ENCODE measurements at places on chromosomes 6 and 20.

GRCh38 chr20:33372993-33373441, 28.3 kb downstream of the CDK5RAP1 start:
- DNase-seq = no peak

DNA sequence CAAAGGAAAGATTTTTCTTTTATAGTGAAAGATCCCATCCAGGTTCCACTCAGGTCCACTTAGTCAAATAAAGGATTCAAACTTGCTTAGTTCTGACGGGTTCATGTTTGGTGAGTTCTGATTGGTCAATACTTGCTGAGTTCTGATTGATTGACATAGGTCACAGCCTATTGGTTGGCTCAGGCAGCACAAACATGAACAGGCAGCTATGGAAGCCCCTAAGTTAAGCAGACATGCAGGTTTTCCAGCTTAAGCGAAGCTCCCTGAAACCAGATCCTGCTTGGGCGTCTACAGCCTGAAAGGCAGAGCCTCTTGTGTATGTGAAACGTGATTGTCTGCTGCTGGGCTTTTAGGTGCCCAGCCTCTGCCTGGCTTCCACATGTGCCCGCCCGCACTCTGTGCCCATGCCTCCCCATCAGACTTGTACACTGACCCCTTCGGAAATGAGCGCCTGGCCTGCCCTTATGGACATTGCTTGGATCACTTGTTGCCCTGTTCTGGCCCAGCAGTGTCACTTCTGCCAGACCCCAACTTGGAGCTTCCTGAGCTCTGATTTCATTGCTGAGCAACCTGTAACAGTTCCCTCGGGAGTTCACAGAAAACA, 45.4 kb upstream of the ECI2 start:
- DNase-seq = no peak

- DNase-seq = no peak
These were observed 435.4 kb upstream of the KHDRBS2 start for GRCh38 chr6:62721408-62721807.

DNA sequence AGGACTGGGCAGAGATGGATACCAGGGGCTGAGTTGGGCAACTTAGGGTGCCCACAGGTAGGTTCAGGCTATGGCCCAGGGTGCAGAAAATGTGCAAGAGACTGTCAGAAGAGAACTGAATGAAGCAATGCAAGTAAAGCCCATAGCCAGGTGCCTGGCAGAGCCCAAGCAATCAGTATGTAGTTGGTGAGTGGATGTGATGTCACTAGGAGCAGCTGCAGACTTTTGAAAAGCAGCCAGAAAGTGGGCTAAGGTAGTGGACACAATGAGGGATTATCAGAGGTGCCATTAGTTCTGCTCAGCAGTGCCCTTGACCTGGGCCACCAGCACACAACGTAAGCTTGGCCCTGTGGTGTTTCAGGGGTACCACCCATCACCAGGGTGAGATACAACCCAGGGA, 135.3 kb downstream of the SOBP start:
- DNase-seq = no peak

DNA sequence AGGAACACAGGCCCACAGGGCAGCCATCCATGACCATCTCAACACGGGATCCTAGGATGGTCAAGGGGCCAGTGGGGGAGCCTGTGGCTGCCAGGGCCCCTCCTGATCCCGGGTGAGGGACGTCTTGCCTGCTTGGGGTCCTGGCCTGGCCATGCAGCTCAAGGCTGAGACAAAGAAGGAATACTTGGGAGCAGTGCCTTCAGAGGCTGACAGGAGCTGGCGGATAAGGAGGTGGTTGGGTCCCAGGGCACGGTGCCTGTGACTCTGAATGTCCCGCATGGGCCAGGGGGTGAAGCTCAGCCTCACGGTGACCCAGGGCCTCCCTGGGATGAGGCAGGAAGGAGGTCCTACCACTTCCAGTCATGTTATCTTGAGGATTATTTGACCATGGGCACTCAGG, 95.2 kb downstream of the SMOC2 start:
- DNase-seq = no peak

DNA sequence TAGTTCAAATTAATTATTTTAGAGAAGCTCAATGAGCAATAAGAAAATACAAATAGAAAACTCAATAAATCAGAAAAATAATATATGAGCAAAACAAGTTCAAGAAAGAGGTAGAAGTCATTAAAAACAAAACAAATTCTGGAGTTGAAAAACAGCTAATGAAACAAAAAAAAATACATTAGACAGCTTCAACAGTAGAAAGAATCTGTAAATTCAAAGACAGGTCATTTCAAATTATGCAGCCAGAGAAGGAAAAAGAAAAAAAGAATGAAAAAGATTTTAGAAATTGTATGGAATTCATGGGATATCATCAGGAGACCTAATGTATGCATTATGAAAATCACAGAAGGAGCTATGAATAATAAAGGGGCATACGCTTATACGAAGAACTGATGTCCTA, 795.3 kb upstream of the ADGRB3 start:
- no peak for DNase-seq

DNA sequence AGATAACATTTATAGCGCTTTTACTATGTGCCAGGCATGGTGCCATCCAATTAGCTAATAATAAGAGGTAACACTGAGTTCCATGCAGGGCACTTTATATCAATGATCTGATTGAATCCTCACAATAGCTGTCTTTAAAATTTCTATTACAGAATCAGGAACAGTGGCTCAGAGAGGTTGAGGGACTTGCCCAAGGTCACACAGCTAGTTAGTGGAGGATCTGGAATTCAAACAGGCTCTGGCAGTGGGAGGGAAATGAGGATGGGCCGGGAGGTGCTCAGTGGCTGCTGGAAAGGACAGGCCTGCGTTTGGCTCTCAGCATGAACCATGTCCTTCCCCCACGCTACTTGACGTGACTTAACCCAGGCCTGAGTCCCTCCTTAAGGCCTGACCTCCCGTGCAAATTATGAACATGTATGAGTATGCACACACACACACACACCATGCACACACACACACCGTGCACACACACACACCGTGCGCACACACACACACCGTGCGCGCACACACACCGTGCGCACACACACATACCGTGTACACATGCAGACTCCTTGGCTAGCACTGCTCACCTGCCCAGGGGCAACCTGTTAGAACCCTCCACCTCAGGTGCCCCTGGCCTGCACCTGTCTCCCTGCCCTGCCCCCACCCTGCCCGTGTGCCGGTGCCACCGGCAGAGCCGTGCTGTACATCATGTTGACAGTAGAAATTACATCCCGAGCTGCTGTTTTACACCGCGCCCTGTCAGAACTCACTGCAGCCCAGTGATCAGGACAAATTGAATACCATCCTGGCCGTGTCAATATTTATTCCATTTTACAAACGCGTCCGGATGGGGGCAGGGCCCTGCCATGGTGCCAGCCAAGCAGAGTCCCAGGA, 43.7 kb downstream of the CDH22 start:
- no peak for DNase-seq

- no peak for DNase-seq
These were observed 120.9 kb upstream of the RPS6KA2 start for GRCh38 chr6:166747644-166748595.

- DNase-seq = no peak
These were observed 88.7 kb downstream of the BMP7 start for GRCh38 chr20:57177636-57178280.

DNA sequence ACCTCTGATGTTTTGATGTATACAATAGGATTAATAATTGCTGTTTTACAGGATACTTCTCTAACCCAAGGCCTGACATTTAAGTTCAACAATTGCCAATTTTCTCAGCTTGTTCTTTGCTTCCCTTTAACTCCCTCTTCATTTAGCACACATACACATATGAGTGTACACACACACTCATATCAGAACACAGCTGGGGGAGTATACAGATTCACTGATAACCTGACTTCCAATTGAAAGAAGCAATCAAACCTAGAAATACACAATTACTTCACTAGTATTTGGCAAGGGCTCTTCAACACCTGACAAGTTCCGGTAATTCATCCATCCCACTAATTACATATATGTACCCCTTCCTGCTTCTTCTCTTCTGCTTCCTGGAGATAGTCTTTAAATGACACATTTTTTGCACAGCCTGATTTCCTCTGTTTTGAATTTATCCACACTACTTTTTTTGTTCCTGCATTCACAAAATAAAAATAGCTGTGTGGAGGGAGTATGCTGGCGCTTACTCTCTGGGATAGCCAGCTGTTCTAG, 11.2 kb downstream of the UST start:
- DNase-seq = no peak

- DNase-seq = no peak
These were observed 350.9 kb upstream of the PRND start for GRCh38 chr20:4370851-4371250.

GRCh38 chr20:34302312-34302722, 838 bp downstream of the AHCY start:
- no peak for DNase-seq

DNA sequence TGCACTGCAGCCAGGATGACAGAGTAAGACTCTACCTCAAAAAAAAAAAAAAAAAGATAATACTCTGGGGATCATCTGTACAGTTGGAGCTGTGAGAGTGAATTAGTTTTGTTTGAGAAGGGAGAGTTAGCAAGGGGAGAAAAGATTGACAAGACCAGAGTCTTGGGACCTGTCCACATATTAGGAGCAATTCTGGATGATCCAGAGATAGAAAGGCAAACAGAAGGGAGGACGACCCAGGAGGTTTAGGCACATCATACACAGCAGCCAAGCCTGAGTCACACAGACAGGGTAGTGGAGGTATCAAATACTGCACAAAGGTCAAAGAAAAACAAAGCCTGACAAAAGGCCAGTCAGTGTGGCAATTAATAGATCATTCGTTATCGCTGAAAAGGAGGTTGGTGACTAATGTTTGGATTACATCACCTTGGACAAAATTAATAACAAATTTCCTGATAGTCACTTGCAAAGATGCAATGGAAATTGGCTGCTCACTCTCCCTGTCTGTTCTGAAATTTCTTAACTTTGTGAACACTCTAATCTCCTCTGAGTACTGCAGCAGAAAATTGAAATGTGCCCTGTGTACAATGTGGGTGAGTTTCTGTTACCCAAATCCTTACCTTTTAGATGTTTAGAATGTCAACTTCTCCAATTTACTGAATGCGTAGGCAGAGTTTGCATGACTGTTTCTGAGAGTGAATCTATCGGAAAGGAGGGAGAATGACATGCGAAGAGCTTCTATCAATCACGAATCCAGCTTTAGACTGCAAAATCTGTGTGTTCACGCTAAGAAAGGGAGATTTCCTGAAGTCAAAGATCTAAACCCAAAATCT, 105.4 kb downstream of the TSHZ2 start:
- no peak for DNase-seq

GRCh38 chr20:4787820-4788219, 66.1 kb downstream of the PRND start:
- no peak for DNase-seq

- DNase-seq = no peak
These were observed 8.3 kb upstream of the TTPAL start for GRCh38 chr20:44467289-44467883.

GRCh38 chr6:126017668-126018067, 31.3 kb downstream of the TRMT11 start:
- DNase-seq = no peak

DNA sequence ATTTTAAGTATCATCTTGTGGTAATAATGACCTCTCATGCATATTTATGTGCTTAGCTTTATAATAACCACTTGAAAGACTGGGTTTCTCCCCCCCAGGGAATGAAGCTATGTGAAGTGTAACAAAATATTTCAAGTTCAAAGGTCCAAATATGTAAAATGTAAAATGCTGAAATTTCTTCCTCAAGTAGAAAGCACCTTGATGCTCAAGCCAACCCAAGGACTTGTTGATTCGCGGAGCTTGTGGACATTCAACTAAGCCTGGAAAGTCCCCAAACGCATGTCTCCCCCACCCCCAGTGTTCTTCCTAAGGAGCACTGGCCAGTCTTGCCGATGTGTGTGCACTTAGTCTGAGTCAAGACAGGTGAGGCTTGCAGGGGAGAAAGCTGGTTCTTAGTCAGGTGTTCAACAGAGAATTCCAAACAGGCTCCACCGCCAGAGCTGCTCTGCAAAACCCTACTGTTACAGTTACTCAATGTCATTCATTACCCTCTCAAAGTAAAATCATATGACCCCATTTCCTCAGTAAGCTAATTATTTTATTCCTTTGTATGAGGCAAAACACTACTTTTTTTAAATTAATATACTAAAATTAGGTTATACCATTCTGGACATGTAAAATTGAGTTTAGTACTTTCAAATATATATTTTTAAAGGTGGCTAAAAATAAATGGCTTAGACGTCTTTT, 46.9 kb upstream of the QKI start:
- no peak for DNase-seq

DNA sequence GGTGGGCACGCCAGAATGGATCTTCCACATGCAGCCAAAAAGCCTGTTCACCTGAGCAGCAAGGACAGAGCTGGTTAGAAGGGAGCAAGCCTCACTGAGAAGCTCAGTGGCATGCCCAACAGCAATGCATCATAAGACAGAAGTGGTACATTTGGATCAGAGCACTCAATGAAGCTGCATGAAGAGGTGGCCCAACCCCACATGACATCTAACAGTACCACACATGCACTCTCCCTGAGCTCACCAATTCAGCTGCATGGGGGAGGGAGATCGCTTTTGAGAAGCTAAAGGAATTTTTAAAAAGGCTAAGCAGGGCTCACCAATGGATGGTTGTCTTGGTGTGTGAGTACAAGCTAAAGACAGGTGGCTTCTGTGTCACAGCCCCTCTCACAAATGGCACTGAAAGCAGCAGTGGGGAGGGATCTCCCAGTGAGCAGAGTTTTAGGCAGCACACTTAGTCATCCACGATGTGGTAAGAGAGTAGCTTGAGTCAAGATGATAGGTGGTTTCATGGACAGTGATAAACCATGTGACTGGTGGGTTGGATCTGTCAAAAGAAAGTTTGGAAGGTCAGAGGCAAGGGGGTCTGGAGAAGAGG, 166.6 kb upstream of the TAB2 start:
- DNase-seq = no peak

GRCh38 chr6:125832391-125833117, 41.8 kb downstream of the NCOA7 start:
- no peak for DNase-seq

DNA sequence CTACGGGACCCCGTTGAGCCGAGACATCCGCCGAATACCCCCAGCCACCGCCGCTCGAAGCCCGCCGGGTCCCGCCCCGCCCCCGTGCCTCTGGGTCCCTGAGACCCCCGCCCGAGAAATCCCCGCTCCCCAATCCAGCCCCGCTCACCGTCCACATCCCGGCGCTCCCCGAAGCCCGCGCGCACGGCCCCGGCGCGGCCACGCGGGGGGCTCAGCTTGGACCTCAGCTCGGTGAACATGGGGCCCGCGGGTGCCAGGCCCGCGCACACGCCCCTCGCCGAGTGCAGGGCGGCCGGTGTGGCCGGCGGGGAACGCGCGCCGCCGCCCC, 249 bp downstream of the SAMD10 start:
- no peak for DNase-seq

GRCh38 chr20:22951966-22952365, 83.1 kb upstream of the SSTR4 start:
- no peak for DNase-seq

GRCh38 chr6:41692080-41692675, 43.2 kb downstream of the TFEB start:
- DNase-seq = no peak

- no peak for DNase-seq
These were observed 43.9 kb upstream of the CLDN20 start for GRCh38 chr6:155219858-155220301.

Measured in nucleus accumbens (tissue), 56 donors.